ENCODE measurements at places on chromosomes 5 and 9.
A peak's percentile ranks its signal among the peaks of the same experiment; 100 is the strongest.

GRCh38 chr5:159640446-159640845, 275.8 kb upstream of the ADRA1B start:
- DNase-seq: no peak

GRCh38 chr9:2158111-2158610, 143.0 kb downstream of the SMARCA2 start:
- peak; percentile 25 for DNase-seq

DNA sequence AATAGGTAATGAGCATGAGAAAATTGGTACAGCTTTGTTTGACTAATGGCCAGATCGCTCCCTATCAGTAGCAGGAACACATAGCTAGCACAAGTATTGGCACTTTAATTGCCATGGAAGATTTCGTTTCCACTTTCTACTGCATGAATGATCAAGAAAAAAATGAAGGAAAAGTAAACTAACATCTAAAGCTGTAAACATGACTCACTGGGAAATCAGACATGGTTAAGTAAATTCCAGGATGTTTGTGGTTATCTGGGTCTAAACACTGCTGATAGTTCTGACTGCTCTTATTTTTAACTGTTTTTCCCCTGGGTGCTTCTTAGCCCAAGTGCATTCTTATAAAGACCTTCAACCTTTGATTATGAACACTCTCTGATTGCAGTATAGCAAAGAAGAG, 388.9 kb downstream of the NR2F1-AS1 start:
- no peak for DNase-seq

DNA sequence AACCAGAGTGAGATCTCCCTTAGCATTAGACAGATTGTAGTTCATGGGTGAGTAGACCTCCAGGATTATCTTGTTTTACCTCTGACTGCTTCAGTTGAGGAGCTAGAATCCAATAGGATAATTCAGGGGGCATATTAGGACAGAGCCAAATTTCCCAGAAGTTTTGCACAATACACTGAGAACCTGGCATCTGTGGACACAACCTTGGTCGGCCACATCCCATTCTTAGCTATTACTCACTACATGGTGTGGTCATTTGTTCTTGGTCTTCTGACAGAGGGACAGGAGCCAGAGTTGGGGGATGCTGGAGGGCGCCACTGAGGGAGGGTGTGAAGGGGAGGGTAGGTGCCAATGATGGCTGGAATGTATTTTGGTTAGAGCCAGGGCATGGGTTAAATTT, 66.6 kb downstream of the NPR3 start:
- DNase-seq: no peak

- no peak for DNase-seq
These were observed 15.4 kb downstream of the IL9 start for GRCh38 chr5:135880278-135880677.

GRCh38 chr9:108766626-108767161, 89.1 kb downstream of the ACTL7B start:
- no peak for DNase-seq

- no peak for DNase-seq
These were observed 85.8 kb downstream of the TAF11L14 start for GRCh38 chr5:17720071-17720470.

DNA sequence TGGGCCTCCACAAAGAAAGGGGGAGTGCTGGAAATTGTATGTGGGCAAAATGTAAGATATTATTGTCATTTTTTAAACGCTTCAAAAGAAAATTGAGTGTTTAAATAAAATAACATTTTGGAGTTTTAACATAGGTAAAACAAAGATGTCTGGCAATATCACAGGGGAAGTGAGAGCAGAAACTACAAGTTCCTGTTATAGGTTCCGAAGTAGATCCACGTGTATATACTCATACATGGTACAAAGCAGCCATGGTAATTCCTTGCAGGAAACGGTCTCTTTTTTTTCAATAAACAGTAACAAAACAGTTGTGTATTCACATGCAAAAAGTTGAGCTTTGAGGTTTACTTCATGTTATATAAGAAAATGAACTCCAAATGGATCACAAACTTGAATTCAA, 78.4 kb downstream of the MTRR start:
- no peak for DNase-seq

All from activated CD4-positive, alpha-beta T cell treated with anti-CD3 and anti-CD28 coated beads, Interleukin-2, amount 50 U/mL, for 4 hours (primary cell).